ENCODE measurements at places on chromosomes 3 and 15.

- no peak for DNase-seq
Measured at GRCh38 chr15:73326157-73326556, 42.6 kb downstream of the HCN4 start.

DNA sequence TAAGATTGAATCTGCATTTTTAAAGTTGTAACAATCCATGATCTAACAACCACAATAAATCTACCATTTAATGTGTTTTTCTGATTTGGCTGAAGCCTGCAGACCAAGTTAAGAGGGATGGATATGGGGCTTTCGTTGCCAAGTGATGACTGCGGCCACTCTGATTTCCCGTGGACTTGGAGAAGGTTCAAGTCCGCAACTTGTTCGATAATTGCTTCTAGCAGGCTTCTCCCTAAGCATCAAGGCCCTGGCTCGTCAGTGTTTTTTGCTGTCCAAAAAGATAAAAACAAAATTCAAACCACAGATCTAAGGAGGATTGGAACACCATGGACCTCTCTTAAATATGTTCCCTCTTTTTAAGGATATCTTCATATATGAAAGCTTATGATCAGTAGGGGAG, 256.6 kb downstream of the CNTN3 start:
- no peak for DNase-seq

DNA sequence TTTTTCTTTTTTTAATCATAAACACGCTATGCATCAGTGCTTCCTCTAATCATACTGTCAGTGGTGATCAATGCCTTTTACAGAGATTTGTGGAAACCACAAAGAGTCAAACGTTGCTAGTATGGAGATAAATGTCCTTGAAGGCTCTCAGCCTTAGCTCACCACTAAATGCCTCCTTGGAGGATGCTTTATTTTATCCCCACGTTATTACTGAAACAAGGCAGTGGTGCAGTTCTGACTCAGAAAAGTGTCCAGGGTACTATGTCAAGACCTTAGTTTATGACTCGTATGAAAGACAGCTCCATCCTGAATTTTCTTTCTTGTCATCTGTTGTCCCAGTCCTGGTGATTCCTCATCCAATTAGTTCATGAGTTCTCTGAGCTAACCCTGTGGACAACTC, 1146.7 kb downstream of the IGSF11 start:
- DNase-seq, result no peak

GRCh38 chr3:101791778-101792177, 12.8 kb downstream of the NXPE3 start:
- DNase-seq, result no peak

DNA sequence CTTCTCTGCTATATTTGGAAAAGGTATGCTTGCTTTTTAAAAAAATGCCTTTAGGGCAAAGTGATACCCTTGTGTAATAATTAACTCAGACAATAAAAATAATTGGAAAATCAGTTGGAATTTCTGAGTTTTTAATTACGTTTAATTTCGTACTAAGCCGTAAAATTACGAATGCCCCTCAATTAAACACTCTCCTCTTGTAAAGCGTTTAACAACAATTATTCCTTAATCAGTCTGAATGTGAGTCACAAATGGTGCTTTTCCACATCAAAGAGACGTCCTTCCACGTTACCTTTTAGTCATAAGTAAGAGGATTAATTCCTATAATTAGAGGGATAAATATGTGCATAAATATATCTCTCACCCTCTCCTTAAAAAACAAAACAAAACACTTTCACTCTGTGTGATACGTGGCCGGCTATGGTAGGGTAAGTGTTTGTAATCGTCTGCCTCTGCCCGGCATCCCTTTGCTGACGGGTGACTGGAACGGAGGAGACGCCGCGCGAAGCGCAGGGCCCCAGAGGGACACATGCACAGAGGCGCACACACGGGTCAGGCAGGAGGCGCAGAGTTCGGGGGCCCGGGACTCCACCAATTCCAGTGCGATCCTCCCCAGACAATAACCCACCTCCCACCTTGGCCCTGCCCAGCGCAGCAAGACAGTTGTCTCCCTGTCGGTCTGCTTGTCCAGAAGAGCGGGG, 9.7 kb upstream of the MEIS2 start:
- DNase-seq, result no peak

DNA sequence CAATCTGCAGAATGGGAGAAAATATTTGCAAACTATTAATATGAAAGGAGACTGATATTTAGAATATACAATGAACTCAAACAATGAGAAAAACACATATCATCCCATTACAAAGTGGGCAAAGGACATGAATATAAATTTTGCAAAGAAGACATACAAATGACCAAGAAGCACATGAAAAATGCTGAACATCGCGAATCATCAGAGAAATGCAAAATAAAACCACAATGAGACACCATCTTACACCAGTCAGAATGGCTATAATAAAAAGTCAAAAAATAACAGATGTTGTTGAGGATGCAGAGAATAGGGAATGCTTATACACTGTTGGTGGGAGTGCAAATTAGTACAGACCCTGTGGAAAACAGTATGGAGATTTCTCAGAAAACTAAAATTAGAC, 83.6 kb downstream of the RAP2B start:
- no peak for DNase-seq

- no peak for DNase-seq
Measured at GRCh38 chr3:197356275-197356674, 57.9 kb upstream of the DLG1 start.

DNA sequence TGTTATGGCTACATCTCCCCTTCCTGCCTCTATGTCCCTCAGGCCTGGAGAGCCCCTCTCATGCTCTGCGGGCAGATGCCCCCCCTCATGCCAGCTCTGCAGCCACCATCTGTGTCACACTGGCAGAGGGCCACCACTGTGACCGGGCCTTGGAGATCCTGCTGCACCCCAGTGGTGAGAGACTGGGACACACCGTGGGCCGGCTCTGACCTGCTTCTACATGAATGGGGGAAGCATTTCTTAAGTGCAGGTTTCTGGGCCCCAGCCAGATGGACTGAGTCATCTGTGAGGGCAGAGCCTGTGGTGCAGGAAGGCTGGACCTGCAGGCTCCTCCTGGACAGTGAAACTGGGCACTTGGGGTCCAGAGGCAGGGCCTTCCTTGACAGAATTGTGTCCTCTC, 4.8 kb downstream of the VWA5B2 start:
- DNase-seq, result no peak

GRCh38 chr3:192802957-192803899, 75.9 kb upstream of the FGF12 start:
- no peak for DNase-seq

DNA sequence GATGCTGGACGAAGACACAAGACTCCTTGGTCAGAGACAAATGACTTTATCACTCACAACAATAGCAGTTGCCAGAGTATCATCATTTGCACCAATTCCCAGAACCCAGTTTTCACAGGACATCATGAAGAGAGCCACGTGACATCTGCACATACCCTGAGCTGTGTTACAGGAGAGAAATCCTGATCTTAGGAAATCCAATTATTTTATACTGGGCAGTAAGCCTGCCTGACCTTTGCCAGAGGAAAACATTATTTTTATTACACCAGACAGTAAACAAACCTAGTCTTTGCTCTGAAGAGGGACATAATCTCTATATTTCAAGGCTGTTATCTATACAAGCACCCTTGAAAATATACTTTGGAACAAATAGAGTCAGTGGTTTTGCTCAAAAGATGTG, 77.4 kb downstream of the ZBBX start:
- DNase-seq, result no peak

DNA sequence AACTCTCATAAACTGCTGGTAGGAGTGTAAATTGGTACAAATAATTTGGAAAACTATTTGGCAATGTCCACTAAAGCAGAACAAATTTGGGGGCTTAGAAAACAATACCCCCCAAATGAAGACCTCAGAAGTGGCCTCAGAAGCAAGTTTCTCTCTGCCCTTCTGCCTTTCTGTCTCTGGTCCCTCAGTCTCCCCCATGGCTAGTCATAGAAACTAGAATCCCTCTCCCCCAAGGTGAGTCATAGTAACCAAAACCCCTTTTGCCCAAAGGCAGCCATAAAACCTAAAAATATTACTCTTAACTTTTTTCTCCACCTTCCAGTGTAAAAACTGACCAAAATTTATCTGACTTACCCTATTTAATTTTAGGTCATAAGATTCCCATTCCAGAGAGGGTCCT, 350.7 kb upstream of the LRRC3B start:
- no peak for DNase-seq

DNA sequence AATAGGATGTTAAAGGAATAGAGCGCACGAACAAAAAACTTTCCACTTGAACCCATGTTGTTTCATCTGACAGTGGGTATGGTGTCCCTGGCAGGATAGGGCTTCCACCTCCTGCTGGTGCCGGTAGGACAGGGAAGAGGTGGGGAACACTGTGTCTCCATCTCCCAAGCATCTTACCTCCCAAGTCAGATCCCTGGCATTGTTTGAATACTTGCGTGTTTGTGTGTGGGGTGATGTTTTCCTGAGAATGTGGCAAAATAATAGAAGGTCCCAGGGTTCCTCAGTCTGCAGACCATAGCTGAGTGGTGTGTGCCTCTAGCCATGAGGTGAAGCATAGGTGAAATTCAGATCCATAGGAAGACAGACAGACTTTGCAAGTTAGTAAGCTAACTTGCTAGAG, 119.4 kb downstream of the IGF1R start:
- no peak for DNase-seq

- DNase-seq, result no peak
Measured at GRCh38 chr3:53146319-53146891, 14.6 kb upstream of the PRKCD start.

GRCh38 chr3:27224197-27224596, 145.0 kb downstream of the NEK10 start:
- DNase-seq, result no peak

DNA sequence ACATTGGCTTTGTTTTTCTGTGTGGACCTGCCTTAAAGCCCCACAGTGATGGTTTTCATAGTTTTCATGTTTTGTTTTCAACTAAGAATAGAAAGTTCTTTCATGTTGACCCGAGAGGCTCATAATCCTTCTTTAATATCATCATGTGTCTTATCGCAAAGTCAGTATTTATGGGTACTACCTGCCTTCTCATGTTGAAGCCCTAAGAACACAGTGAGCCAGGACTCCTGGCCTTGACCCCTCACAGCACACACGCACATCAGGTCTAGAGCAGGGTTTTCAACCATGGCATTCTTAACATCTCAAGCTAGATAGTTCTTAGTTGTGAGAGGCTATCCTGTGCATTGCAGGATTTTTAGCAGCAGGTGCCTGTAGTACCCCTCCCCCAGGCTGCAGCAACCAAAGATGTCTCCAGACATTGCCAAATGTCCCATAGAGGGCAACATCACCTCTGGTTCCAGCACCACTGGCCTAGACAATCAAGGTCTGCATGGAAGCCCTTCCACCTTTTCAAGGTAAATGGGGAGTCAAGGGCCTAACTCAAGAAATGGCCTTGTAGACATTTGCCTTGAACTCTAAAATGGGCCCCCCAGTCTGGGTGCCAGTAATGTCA, 118.3 kb downstream of the MTHFS start:
- no peak for DNase-seq

DNA sequence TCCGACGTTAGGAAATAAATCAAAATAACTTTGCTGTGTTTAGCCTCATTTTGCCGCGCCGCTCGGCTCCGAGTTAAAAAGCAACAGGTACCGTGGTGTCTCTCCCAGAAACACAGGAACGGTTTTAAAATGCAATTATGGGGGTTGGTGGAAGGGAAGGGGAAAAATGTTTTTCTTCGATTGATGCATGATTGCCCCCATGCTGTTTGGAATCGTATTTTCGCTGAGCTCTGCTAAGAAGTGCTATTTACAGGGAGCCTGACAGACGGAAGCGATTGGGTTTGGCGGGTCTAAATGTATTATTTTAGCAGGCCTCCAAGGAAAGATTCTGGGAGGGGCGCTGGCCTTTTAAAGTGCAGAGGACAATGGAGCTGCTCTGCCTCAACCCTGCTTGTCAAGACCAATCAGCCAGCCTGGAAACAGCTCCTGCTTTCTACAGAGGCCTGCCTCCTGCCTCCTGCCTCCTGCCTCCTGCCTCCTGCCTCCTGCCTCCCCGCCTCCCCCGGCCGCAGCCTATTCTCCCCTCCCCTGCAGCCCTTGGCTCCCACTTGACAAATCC, 156.7 kb upstream of the TLE3 start:
- no peak for DNase-seq

DNA sequence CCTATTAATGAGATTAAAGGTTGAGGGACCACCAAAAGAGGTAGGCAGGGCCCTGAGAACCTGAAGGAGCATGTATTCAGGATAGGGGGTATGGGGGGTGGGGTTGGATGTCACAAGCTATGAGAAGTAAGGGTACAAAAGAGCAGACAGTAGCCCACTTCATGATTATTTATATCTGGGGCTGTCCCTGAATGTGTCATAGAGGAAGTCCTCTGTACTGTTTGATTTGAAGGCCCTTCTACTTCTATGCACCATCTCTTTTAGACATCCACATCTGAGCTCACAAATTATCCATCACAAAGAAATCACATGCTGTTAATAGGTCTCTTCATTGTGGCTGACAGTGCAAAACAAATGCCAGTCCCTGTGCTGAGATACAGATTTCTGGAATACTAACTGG, 68.6 kb downstream of the FHIT start:
- DNase-seq, result no peak

DNA sequence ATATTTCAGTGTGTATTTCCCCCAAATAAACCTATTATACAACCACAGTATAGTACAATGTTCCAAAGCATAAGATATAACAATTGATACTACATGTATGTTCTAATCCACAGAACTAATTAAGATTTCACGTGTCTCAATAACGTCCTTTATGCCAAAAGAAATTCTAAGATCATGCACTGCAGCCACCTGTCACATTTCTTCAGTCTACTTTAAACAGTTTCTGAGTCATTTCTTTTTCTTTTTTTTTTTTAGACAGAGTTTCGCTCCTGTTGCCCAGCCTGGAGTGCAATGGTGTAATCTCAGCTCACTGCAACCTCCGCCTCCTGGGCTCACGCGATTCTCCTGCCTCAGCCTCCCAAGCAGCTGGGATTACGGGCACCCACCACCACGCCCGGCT, 190.2 kb downstream of the STAG1 start:
- DNase-seq, result no peak

GRCh38 chr3:38722781-38723568, 73.5 kb upstream of the SCN5A start:
- DNase-seq, result no peak

DNA sequence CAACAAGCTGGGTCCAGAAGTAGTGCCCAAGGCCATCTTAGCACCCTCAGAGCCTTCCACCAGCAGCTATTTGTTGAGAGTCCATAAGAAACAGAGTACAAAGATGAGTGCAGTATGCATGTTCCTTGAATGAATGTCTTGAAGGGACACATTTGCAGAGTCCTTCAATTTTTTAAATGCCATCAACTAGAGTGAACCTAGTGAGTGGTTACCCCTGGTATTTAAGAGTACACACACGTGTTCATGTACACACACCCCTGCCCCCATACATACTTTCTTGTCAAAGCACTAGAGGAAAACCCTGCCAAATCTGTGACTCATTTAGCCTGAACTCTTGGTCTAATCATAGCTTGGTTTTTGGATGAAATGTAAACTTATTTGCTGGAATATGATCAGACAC, 84.5 kb upstream of the GALNT15 start:
- no peak for DNase-seq

DNA sequence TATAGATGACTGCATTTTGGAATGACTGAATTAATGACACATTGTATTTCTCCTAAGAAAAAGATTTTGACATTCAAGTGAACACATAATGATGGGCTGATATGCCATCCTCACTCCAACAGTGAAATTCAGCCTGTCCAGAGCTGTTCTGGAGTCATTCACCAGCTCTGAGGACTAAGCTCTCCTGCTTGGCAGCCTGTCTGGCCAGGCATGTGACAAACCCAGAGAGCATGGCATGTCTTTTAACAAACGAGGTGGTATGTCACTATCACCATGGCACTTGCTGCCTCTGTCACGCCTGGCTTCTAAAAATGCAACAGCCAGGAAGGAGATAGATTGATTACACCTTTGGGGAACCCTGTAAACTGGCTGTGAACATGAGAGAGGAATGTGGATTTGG, 1.4 kb downstream of the ACTC1 start:
- no peak for DNase-seq

Data from stimulated activated CD8-positive, alpha-beta memory T cell treated with anti-CD3 and anti-CD28 coated beads, Interleukin-7, amount 100 ng/mL, for 1 hour (primary cell).